ENCODE measurements at places on chromosomes 3 and 15.

DNA sequence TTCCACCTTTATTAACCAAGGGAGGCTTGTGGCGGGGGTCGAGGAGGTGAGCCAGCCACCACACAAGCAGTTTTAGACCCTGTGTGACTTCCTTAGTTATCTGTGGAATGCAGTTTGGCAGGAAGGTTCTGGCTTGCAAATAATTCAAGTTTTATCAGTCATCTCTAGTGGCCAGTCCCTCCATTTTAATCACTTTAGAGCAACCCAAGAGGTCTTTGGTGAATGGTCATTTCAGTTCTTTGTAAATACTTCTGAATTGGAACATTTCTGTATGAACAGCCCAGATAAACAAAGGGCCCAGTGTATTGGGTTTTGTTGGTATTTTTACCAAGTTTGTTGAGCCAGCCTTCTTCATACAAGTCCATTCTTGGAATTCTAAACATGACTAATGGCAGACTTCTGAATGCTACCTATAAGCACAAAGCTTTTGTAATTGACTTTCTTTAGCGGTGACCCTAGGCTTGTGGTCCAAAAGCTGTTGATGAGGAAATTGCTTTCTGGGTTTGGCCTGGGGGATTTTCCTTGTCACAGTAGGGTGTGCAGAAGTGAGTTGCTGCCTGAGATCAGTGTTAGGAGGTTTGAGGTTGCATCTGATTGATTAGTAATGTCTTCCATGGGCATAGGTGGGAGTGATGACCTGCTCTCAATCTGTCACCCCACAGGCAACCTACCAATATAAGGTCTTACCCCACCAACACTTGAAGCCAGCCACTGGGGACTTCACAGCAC lies 193.3 kb upstream of the TOPAZ1 start:
- peak; percentile 46 for DNase-seq

DNA sequence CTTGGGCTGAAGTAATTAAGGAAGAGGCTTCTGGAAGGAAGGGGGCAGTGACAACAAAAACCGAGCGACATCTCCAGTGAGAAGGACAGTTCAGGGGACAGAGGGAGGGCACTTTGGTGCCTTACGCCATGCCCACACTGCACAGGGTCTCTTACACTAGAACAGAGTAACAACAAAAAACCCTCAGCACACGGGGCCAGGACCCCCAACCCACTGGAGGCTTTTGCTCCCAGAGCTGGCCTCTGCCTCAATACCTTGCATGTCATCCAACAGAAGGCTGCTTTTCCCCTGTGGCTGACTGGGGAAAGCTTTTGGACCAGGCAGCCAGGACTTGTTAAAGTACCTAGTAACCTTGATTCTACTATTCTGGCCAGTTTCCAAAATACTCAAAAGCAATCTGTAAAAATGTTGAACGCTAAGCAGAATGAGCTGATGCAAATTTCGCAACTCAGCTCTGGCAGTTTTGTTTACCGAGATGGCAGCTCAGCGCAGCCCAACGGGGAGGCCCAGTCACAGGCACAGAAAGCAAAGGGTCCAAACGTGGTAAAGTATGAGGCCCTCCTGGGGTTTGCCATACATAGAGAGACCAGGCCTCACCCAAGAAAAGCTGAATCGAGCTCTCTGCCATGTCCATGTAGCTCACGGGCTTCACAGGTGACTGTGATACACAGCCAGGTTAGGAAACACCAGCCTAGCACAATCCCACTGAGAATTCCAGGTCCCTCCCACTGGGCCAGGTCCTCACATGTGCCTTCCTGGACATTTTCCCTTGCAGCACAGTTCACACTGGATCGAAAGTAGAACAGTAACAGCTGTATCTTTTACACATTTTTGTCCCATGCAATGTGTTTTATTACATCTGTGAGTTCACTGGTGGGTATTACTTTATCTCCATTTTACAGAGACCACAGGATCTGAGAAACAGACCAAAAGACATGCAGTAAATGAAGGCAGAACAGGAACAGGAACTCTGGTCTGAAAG lies 6.0 kb downstream of the CHCHD4 start:
- no peak for DNase-seq

DNA sequence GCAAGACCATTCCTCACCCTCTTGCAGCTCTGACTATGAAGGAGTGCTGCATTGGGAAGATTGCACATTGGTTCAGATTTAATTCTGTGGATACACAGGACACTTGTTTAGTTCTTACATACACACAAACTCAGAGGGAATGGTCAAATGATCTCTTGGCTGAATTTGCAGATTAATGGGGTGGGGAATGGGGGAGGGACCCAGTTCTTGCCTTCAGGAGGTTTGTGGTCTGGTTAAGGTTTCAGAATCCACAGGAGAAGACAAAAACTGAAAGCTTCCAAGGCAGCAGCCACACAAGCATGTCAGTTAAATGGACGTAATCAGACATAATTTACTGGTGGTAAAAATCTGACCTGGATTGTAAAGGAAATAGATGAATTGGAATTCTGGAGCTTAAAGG lies 257.1 kb upstream of the ROPN1 start:
- DNase-seq = no peak

DNA sequence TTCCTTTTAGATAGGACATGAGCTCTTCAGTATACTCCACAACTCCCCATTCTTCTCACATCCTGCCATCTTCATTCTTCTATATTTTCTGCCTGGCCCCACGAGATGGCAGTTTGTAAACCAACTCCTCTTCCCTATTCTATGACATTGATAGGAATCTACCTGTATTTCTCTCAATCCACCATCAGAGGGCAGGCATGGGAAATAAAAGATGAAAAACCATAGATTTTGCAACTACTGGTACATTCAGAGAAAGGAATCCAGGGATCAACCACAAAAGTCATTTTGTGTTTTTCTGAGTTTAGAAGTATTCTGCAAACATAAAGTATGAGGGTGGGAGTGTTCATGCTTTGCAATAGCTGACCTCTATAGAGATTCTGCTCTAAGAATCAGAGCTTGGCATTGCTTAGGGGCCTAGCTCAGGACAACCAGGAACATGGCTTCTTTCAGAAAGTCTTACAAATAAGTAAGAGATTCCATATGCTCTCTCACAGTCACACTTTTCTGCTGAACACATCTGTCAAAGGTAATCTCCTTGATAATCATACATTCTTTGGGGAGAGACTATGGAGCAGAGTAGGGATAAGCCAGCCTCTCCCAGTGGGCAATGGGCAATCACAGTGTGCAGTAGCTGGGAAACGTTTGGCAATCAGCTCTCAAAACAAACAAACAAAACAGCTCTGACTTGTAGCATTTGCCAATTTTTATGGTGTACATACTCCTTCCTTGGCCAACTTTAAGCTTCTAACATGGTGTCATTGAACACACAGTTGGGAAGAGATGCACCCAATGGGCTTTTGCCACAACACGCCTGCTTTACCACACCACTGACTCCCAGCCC lies 43.1 kb upstream of the SLC25A36 start:
- DNase-seq = peak; percentile 72

DNA sequence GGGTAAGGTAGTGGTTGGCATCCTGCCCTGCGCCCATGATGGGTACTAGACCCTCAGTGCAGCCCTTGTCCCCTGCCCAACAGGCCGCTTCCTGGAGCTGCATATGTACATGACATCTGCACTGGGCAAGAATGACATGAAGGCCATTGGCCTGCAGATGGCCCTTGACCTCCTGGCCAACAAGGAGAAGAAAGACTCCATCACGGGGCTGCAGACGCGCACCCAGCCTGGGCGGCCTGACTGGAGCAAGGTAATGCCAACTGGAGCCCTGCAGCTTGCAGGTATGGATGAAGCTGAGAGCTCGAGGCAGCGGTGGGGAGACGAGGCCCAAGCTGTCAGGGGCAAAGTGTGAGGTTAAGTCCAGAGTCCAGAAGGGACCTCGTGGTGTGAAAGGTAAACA lies 40.8 kb downstream of the NOX5 start:
- DNase-seq = no peak

DNA sequence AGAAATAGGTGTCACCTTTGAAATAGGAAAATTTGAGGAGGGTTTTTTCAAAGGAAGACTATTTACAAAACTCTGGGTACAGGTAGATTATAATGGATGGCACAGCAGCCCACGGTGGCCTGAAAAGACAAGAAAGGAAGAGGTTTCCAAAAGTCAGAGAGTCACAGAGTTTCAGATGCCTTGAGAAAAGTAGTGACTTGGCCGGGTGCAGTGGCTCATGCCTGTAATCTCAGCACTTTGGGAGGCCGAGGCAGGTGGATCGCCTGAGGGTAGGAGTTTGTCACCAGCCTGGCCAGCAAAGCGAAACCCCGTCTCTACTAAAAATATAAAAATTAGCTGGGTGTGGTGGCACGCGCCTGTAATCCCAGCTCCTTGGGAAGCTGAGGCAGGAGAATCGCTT lies 35.2 kb downstream of the OSTN start:
- DNase-seq = no peak

GRCh38 chr15:37219211-37219701 lies 118.9 kb upstream of the MEIS2 start:
- DNase-seq = no peak

DNA sequence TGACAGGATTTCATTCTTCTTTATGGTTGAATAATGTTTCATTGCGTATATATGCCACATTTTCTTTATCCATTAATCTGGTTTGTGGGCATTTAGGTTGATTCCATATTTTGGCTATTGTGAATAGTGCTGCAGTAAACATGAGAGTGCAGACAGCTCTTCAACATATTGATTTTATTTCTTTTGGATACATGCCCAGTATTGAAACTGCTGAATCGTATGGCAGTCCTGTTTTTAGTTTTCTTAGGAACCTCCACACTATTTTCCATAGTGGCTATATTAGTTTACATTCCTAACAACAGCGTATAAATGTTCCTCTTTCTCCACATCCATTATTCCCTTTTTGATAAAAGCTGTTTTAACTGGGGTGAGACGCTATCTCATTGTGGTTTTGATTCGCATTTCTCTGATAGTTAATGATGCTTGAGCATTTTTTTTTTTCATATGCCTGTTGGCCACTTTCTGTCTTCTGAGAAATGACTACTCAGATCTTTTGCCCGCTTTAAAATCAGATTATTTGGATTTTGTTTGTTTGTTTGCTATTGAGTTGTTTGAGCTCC lies 21.7 kb downstream of the AQP9 start:
- no peak for DNase-seq

GRCh38 chr3:173911446-173911845 lies 513.9 kb downstream of the NLGN1 start:
- DNase-seq = peak; percentile 25

- DNase-seq = no peak
Measured at GRCh38 chr3:5245927-5246326, 58.4 kb downstream of the EDEM1 start.

- DNase-seq = no peak
Measured at GRCh38 chr3:153290268-153291015, 128.4 kb downstream of the RAP2B start.

DNA sequence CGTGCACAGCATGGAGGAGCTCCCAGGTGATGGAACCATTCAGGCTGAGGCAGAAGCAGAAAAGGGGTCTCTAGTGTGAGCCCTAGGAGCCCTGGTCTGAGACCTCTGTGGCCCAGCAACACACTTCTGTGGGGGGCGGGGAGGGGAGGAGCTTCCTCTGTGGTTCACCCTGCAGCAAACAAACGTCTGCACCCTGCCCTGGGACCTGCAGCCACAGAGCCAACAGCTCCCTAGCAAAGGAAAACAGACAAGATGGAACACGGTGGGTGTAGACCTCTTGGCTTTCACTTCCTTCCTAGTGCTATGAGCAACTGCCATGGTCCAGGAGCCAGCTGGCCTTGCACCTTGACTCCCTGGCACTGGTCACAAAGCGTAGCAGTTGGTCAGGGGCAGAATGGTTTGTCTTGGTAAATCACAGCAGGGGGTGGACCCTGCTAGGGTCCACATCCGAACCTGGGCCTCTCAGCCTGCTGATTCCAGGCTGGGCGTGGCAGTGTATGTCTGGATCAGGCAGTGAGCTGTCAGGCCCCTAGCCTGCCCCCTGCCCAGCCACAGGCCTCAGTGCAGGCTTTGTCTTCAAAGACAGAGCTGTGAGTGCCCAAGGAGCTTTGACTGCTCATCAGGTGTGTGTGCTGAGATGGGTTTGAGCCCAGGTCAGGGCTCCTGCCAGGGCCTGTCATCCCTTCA lies 6.7 kb downstream of the AMIGO3 start:
- DNase-seq = peak; percentile 34

GRCh38 chr15:78342021-78342420 lies 1.9 kb downstream of the CRABP1 start:
- DNase-seq = no peak

DNA sequence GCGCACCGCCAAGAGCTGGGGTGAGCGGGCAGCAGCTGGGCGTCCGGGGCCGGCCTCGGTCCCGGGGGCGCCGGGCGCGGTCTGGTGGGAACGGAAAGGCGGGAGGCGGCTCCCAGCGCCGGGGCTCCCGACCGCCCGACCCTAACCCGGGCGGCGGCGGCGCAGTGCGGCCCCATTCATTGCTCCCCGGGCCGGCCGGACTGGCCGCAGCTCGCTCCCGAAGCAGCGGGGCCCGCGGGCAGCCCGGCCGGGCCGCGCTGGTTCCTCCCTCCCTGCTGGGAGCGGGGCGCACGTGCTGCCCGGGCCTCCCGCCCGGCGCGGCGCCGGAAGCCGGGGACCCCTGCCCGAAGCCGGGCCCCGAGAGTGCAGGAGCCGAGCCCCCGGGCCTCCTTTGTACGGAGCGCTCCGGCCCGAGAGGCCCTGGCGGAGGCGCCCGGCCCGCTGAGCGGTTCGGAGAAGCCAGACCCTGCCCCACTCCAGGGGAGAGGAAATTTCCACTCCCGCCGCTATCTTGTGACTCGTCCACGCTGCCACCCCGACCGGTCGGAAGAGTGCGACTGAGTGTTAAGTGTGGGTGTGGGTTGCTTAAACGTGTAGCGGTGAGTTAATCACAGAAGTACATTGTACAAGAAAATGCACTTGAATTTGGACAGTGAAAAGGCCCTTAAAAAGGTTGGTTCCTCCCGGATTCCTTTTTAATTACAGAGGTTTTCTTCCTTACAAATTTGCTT lies 613 bp downstream of the ATP1B3 start:
- DNase-seq = peak; percentile 63

DNA sequence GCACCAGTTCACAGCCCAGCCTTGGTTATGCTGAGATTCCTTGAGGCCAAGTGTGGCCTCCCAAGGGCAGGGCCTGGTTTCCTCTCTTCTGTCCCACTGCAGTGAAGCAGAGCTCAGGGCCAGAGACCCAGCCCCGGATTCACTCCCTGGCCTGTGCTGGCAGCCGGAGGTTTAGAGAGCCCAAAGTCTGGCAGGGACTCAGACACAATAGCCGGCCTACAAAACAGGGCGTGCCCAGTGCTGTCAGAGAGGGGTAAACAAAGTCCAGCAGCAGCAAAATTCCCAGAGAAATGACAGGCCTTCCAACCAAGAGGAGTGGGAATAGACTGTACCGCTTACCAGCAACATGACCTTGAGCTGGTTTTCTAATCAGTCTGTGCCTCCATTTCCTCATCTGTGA lies 14.0 kb downstream of the VIPR1 start:
- no peak for DNase-seq

GRCh38 chr3:151871639-151872468 lies 1.6 kb upstream of the SUCNR1 start:
- DNase-seq = no peak

GRCh38 chr3:165830746-165831145 lies 6.5 kb downstream of the BCHE start:
- no peak for DNase-seq

- DNase-seq = no peak
Measured at GRCh38 chr3:186985661-186986364, 55.5 kb downstream of the ST6GAL1 start.
